ENCODE measurements at places on chromosomes 7 and 10.

DNA sequence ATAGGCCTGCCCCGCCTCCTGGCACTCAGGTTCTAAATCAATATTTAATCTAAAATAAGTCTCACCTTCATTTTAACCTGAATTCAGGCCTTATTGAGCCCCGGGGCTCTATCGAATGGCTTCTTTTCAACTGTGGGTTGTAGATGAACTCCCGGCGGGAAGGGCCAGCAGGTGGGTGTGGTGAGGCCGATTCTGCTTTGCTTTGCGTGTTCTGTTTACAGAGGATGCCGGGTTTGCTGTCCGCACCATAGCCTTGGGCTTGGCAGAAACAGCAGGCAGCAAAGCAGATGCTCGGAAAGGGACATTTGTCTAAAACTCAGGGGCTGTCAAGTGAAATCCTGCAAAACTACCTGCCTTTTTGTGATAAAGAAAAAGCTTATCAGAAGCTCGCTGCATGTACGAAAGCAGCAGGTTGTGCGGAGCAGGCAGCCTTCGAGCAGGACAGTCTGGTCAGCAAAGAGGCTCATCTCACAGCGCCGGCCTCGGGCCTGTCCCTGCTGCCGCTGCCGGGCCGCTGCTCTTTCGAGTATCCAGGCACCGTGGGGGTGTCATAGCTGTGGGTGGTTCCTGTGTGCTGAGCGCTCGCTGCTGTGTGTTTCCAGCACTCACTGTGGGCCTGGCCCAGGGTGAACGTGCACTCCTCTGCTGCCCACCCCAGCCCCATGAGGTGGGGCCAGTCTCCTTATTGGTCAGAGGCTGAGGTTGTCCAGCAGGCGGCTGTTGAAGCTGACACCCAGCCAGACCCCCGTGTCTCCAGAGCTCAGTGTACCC is 434.8 kb upstream of the FOXK1 start:
- DNase-seq = no peak

GRCh38 chr7:143373255-143373794 is 7.8 kb upstream of the ZYX start:
- DNase-seq = no peak

GRCh38 chr7:131605280-131605878 is 49.0 kb upstream of the PODXL start:
- no peak for DNase-seq

- no peak for DNase-seq
Measured at GRCh38 chr7:95334447-95334846, 10.1 kb upstream of the PON1 start.

- DNase-seq = no peak
Measured at GRCh38 chr10:53045315-53045714, 272.7 kb upstream of the MBL2 start.

DNA sequence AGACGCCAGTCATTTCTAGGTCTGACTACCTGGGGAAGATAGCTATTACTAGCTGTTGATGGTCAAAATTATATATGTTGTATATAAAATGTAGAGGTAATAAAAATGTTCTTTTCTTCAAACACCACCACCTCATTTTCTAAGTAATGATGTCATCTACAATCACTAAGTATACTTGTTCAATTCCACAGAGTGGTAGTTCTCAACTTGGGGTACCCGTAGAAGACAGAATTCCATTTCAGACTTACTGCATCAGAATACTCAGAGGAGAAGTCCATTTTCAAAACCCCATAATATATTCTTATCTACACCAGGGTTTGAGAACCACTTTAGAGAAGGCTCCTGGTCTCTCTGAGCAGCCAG is 191.9 kb downstream of the PTN start:
- no peak for DNase-seq

DNA sequence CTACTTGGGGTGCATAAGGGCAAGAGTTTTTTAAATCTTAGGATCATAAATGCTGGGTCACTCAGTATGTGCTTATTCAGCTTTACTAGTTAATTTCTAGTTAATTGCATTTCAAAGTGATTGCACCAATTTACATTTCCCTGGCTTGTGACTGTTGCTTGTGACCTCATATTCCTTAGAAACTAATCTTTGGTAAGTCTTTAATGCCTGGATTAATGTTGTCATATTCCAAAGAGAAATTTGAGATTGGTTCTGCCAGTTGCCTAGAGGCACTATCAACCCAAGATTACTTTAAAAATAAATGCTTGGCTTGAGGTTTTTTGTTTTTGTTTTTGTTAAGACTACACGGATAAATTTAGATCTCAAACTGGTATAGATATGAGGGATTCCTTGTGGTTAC is 103.1 kb downstream of the ANK3 start:
- DNase-seq = no peak

- no peak for DNase-seq
Measured at GRCh38 chr10:126538439-126539135, 131.9 kb downstream of the C10orf90 start.

DNA sequence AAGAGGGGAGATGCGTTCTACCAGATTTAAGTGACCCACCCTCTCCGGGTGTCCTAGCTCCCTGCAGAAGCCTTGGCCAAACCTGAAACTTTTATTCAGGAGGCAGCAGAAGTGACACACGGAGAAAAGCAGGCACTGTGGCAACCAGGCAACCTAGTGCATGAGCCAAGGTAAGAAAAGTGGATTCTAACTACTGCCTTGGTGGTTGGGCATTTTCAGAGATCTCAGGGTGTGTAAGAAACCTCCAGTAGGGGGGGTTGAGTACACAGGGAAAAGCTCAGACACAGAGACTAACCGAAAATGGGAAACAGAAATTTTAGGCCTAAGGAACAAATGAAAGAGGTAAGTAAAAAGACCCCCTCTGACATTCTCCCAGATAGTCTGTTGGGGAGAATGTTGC is 645.7 kb downstream of the ANKRD7 start:
- no peak for DNase-seq

- no peak for DNase-seq
Measured at GRCh38 chr10:35299016-35299415, 37.3 kb upstream of the CCNY start.

DNA sequence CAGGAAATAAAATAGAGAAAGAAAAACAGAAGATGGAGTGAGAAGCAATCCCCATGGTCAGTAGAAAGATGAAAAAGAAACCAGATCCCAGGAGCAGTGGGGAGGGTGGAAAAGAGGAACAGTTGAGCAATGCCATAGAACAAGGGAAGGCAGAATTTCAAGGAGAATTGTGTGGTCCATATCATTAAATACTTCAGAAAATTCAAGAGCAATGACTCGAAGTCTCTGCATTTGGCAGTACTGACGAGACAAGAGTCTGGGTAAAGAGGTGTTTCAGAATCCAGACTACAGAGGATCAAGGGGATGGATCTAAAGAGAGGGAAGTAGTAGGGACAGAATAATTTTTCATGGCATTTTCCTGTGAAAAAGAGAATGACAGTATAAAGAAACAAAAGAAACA is 512.6 kb downstream of the PHTF2 start:
- DNase-seq = no peak

DNA sequence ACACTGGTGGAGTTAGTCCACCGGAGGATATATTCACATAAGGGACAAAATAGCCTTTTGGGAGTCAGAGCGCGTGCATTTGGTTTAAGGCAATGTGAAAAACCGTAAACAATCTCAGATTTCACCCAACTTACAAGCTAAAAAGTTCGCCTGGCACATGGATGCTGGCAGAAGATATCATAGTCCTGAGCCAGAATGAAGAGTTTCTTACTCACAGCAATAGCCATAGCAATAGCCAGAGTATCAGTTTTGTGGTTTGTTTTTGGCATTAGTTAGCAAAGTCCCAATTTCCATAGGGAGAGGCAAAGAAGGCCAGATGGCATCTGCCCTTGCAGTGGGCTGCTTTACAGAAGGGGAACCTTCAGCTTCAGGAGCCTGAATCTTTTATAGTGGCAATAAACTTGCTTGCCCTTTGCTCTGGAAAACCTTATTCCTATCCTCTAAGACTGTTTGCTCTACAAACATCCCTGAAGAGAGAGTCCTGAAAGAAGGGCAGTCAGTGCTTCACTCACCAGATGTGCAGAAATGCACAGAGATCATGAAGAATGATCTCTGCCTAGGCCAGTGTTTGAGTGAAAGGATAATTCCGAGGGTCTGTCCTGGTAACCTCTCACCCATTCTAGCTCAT is 28.7 kb upstream of the RSBN1L start:
- no peak for DNase-seq

DNA sequence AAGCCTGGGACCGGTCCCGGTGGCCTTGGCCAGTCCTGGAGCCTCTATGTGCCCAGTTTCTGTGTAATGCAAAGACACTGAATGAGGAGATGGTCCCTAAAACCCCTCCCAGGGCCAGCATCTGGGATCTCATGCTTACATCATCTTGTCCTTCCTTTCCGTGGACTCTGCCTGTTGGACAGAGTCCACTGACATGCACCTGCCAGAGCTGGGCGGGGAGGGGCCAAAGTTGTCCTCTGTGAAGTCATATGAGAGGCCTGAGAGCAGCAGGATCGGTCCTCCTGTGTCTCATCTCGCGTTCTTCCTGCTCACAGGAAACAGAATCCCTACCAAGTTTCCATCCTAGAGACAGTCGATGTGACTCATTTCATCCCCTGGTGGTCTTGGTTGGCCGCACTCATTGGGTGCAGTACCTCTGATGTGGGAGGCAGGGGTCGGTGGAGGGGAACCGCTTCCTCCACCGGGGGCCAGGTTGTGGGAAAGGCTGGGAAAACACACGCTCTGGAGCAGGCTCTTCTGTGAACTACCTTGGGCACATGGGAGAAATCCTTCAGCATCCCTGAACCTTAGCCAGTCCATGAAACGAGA is 389.6 kb upstream of the PODXL start:
- DNase-seq = no peak

- no peak for DNase-seq
Measured at GRCh38 chr7:11609096-11609670, 222.8 kb downstream of the THSD7A start.

GRCh38 chr7:142571581-142571980 is 177.7 kb upstream of the PRSS1 start:
- DNase-seq = no peak

GRCh38 chr10:6737080-6737641 is 157.1 kb upstream of the PRKCQ start:
- DNase-seq = no peak

- no peak for DNase-seq
Measured at GRCh38 chr10:58326967-58327381, 7.8 kb upstream of the UBE2D1 start.

GRCh38 chr10:9043466-9043865 is 989.0 kb downstream of the GATA3 start:
- no peak for DNase-seq

DNA sequence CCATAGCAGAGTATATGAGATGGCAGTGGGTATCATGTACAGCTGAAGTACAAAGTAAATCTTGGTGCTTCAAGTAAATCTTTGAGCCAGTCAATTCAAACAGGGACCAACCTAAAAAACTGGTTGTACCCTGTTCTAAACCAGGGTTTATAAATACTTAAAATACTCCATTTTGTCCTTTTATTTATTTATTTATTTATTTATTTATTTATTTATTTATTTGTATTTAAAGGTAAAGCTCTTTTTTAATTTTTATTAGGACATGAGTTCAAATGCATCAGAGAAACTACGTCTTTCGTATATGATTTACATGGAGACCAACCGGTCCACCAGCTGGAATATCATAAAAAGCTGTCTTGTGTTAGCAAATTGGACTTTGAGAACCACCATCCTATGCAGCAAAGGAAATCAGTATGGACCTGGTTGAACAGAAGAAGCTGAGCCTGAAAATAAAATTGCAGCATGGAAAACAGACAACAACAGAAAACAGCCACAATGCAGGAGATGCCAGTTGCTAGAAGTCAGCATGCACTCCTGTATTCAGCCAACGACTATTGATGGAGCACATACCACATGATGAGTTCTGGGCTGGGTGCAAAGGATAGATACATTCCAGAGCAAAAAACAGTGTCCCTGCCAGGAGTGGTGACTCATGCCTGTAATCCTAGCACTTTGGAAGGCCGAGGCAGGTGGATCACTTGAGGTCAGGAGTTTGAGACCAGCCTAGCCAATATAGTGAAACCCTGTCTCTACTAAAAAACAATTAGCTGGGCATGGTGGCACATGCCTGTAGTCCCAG is 60.0 kb downstream of the PLXNA4 start:
- no peak for DNase-seq

GRCh38 chr10:90051474-90051873 is 350.1 kb downstream of the KIF20B start:
- DNase-seq = no peak

GRCh38 chr10:64316833-64317232 is 795.6 kb downstream of the REEP3 start:
- DNase-seq = no peak

GRCh38 chr7:130272381-130273080 is 5.9 kb downstream of the CPA2 start:
- DNase-seq = no peak

GRCh38 chr10:69463886-69464285 is 12.6 kb downstream of the TSPAN15 start:
- no peak for DNase-seq

GRCh38 chr7:18458830-18459229 is 36.7 kb upstream of the HDAC9 start:
- no peak for DNase-seq

- DNase-seq = no peak
Measured at GRCh38 chr7:139254728-139255127, 23.7 kb downstream of the UBN2 start.

GRCh38 chr10:84352251-84352842 is 24.0 kb downstream of the CCSER2 start:
- peak; percentile 52 for DNase-seq

DNA sequence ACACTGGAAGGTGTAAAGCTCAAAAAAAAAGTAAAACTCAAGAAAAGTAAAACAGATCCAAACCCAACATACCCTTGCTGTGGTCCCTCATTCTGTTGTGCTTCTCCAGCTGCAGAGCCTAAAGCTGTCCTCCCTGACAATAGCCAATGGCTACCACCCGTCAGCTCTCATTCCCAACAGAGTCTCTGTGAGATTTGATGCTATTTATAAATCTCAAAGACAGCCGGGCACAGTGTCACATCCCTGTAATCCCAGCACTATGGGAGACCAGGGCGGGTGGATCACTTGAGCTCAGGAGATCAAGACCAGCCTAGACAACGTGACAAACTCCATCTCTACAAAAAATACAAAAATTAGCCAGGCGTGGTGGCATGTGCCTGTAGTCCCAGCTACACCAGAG is 116.0 kb downstream of the KMT2E start:
- no peak for DNase-seq

GRCh38 chr7:8105449-8106095 is 137.0 kb downstream of the GLCCI1 start:
- DNase-seq = no peak

- DNase-seq = no peak
Measured at GRCh38 chr7:92715963-92716362, 120.4 kb downstream of the CDK6 start.

- DNase-seq = no peak
Measured at GRCh38 chr7:125255810-125256209, 326.2 kb upstream of the POT1 start.

DNA sequence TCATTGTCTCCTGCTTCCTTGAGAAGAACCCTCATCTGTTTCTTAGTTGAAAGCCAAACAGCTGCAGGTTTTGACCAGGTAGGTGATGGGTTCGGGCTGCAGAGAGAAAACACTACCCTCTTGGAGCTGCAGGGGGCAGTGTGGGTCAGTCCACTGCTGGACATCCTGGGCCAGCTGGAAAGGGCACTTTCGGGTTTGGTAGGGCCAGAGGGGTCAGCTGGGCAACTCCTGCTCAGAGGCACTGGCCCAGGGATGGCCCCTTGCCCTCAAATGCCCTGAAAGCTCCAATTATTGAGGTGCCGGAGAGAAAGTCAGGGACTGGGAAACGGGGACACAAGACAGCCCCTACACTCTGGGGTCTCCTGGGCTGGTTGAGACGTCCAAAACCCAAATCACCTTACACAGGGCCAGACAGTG is 90.7 kb downstream of the MKI67 start:
- DNase-seq = peak; percentile 54
